Activated CD4-positive, CD25-positive, alpha-beta regulatory T cell treated with anti-CD3 and anti-CD28 coated beads, Interleukin-2, amount 50 U/mL, for 16 hours (primary cell): ENCODE measurements at places on chromosomes 1 and 21.

- DNase-seq = no peak
Measured at GRCh38 chr1:35171579-35171978, 21.4 kb downstream of the SFPQ start.

GRCh38 chr21:34570313-34570712 lies 44.6 kb downstream of the RCAN1 start:
- DNase-seq = no peak

DNA sequence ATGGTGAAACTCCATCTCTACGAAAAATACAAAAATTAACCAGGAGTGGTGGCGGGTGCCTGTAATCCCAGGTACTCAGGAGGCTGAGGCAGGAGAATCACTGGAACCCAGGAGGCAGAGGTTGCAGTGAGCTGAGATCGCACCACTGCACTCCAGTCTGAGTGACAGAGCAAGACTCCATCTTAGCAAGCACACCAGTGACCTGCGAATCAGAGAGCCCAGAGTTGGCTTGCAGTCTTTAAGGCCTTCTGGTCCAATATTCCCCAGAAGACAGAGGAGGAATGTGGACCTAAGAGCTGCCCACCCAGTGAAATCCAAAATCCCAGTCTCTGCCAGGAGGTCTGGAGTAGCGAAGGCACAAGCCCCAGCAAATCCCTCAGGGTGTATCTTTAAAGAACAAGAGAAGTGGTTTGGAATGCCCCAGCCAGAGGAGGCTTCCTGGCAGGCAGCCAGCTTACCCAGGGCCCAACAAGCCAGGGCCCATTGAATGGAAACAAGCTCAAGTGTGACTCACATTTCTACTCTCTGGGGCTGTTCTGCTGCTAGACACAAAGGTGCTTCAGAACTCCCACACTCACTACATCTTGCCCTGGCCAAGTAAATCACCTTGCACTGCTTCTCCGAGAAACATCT lies 23.9 kb downstream of the GPR161 start:
- DNase-seq = no peak

DNA sequence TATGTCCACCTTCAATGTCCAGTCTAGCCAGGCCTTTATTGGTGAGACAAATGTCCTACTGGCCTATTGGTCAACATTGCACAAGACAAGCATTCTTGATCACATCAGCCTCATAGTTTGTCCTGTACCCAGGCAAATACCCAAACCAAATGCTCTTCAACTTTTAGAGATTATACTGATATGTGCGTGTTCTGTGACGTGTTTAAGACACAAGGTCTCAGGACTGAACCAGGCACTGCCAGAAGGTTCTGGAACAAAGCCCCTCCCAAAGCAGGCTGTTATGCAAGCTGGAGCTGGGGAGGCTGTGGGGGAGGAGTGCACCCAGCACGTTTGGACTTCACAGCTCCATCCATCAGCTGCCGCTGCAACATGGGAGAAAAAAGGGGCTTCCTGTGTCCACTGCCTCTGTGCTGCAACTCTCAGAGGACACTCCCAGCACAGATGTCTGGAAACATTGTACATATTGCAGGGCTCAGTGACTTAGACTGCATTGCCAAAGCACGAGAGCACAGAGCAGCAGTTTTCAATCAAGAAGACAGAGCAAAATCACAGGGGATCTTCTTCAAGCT lies 45.9 kb downstream of the NID1 start:
- DNase-seq = no peak

GRCh38 chr1:27809883-27810282 lies 20.7 kb upstream of the PPP1R8 start:
- no peak for DNase-seq

- DNase-seq = no peak
Measured at GRCh38 chr1:217620814-217621213, 10.1 kb downstream of the GPATCH2 start.

DNA sequence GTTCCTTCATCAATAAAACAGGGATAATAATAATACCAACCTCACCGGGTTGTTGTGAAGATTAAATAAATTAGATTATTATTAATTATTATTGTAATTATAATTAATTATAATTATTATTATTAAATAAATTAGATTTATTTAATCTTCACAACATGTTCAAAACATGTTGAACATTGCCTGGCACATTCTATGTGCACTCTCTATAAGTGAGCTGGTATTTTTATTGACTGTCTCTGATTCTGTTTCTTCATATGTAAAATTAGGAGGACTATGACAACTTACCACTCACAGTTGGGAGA lies 834 bp upstream of the C8B start:
- DNase-seq = no peak

DNA sequence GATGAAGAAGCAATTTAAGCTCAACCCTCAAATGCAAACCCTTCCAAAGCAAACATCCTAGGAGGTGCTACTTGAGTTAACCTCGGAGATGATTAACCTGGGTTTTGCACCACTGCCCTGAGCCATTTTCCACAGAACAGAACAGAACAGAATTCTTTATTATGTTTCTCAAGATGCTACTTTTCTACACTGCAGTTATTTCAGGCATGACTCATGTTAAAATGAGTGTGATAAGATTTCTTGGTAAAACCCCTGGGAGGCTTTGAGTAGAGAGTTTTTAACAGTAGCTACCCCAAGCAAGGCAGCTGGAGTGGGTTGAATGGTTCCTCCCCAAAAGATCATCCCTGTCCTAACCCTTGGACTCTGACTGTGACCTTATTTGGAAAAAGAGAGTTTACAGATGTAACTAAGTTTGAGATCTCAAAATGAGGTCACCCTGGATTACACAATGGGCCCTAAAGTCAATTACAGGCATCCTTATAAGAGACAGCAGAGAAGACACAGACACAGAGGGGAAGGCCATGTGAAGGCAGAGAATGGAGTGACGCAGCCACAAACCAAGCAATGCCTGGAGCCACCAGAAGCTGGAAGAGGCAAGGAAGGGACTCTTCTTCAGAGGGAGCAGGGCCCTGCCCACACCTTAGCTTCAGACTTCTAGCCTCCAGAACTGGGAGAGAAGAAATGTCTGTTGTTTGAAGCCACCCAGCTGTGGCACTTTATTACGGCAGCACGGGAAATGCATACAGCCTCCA lies 153.4 kb downstream of the ETS2 start:
- no peak for DNase-seq

- DNase-seq = no peak
Measured at GRCh38 chr1:107547363-107548155, 406.7 kb downstream of the NTNG1 start.

GRCh38 chr1:222240536-222241181 lies 307.2 kb downstream of the HHIPL2 start:
- no peak for DNase-seq

DNA sequence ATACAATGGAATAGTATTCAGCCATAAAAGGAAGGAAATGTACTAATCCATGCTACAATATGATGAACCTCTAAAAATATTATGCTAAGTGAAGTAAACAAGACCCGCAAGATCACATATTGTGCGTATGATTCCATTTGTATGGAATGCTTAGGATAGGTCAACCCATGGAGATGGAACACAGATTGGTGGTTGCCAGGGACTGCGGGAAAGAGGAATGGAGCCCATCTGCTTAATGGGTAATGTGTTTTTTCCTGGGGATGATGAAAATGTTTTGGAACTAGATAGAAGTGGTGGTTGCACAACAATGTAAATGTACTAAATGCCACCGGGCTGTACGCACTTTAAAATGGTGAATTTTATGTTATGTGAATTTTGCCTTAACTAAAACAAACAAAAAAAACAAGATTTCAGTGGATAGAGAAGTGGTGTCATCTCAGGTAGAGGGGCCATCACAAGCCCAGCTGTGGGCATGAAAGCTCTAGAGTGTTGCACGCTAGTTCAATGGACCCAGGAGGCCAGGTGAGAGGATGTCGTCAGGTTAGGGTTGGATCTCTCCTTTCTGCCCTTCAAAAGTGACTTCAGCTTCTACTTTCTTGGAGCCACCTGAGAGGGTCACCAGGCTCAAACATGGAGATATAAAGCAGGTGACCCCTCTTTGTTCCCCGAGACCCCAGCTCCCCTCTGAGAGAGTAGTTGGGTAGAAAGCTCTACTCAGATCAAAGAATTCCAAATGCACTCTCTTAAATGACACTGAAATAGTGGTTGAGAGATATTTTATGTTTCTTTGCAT lies 2.5 kb downstream of the C1orf115 start:
- DNase-seq = no peak

GRCh38 chr1:106899644-106900043 lies 156.8 kb upstream of the PRMT6 start:
- DNase-seq = no peak
